Heart left ventricle (tissue), 16 donors: ENCODE measurements at places on chromosomes 1 and 21.

- no peak for DNase-seq
- H3K4me3 ChIP-seq: no peak overlapping the region
- no peaks in the 10 kb centered on the region for H3K4me1 ChIP-seq
- no peak overlapping the region for H3K27ac ChIP-seq
Observed at GRCh38 chr1:90534116-90534515, 183.0 kb downstream of the BARHL2 start.

DNA sequence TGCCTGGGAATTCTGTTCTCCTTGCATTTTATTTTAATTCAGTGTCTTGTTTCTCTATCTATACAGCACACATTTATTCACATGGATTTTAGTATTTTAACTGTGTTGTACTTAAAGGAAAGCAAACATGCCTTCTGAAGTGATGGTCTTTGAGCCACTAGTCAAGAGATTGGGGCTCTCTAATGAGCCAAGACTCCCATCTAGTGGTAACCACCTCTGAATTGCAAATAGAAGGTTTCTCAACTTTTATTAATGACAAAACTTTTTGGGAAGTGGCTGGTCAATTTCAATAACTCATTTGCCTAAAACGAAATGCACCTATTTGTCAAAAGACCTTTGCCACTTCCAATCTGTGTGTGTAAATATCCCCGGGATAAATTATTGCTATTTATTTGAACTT is 199.6 kb downstream of the LTN1 start:
- H3K27ac ChIP-seq: no peak overlapping the region
- H3K4me1 ChIP-seq: peaks cover 12% of the 10 kb centered on the region
- no peak for DNase-seq
- no peak overlapping the region for H3K4me3 ChIP-seq
- H3K36me3 ChIP-seq: no peaks in the 10 kb centered on the region

GRCh38 chr1:83999316-83999819 is 436 bp upstream of the TTLL7 start:
- peaks cover 11% of the 10 kb centered on the region for H3K27me3 ChIP-seq
- peak; percentile 83 for DNase-seq
- peak overlapping the region; percentile 78 for H3K4me3 ChIP-seq
- H3K4me1 ChIP-seq: no peaks in the 10 kb centered on the region
- peak overlapping the region; percentile 79 for H3K27ac ChIP-seq
- no peaks in the 10 kb centered on the region for H3K36me3 ChIP-seq

DNA sequence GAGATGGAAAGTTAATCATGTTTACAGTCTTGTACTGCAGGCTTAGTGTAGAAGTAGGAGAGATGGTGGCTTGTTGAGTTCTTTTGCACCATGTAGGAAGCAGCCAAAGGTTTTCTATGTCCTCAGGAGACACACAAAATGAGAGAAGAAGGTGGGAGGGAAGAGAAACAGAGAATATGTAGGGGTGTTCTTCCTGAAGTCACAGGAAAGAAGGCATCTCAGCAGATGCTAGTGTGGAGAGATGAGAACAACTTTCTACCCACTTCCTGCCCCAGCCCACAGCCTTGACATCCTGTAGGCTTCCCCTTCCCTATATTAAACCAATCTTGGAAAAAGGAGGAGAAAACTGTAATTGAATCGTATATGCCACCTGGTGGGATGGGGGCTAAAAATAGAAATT is 217.0 kb downstream of the S1PR1 start:
- H3K36me3 ChIP-seq: no peaks in the 10 kb centered on the region
- H3K27me3 ChIP-seq: no peaks in the 10 kb centered on the region

DNA sequence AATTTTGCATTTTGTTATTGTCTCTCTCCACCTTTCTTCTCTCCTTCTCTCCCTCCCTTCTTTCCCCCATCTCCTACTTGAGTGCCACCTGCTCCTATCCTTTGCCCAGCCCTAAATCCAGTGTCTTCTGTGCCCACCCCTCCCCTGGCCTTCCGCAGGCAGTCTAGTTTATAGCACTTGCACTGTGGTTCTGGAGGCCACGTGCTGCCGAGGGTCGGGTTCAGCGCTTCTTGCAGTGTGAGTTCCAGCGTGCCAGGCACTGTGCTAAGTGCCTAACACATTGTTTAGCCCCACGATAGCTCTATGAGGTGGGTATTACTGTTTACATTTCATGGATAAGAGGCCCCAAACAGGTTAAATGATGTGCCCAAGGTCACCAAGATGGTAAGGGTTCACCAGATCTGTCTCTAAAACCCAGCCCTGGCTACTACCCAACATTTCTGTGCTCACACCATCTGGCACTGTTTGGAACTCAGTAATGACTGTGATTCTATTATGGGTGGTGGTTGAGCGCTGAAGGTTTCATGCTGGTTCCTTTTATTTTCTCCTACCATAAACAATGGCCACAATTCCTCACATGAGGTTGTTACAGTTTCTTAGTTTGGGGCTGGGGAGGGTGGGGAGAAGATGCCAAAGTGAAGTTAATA is 14.1 kb upstream of the ATP1A4 start:
- peaks cover 93% of the 10 kb centered on the region for H3K36me3 ChIP-seq
- DNase-seq: no peak
- H3K27me3 ChIP-seq: no peaks in the 10 kb centered on the region
- peak overlapping the region; percentile 57 for H3K27ac ChIP-seq

- DNase-seq: no peak
- no peak overlapping the region for H3K4me3 ChIP-seq
- H3K27ac ChIP-seq: peak overlapping the region; percentile 16
- no peaks in the 10 kb centered on the region for H3K4me1 ChIP-seq
Observed at GRCh38 chr1:163876546-163876945, 554.8 kb downstream of the NUF2 start.

DNA sequence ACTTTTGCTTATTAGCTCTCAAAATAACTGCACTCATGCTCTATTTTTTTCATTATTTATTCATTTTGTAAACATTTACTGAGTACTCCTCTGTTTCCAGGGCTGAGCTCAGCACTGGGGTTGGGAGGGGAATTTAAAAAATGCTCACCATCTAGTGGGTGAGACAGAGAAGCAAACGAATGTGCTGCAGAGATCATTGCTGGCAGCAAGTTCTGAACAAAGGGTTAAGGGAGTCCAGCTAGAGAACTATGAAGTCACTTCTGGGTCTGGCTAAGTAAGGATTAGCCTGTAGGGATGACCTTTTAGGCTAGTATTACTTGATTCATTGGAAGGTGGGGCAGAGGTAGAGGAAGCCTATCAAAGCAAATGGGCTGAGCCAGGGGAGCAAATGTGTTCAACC is 99.1 kb upstream of the ZNF644 start:
- no peak for DNase-seq
- no peaks in the 10 kb centered on the region for H3K4me1 ChIP-seq
- H3K27ac ChIP-seq: no peak overlapping the region
- no peaks in the 10 kb centered on the region for H3K36me3 ChIP-seq
- H3K4me3 ChIP-seq: no peak overlapping the region

GRCh38 chr1:224212618-224213061 is 29.6 kb downstream of the DEGS1 start:
- no peaks in the 10 kb centered on the region for H3K27me3 ChIP-seq
- no peak overlapping the region for H3K4me3 ChIP-seq
- H3K4me1 ChIP-seq: peaks cover 19% of the 10 kb centered on the region
- no peak for DNase-seq
- H3K36me3 ChIP-seq: no peaks in the 10 kb centered on the region
- no peak overlapping the region for H3K27ac ChIP-seq
